Peyer's patch (tissue), 4 donors: ENCODE measurements at places on chromosomes 6 and 20. TPM values are rescaled to one million over a fixed set of nuclear protein-coding genes. Genes with fewer than 3 reads are reported as not detected.

RAB32 gene
- 18.0 TPM for total RNA-seq

TIAM2 gene
- 78.4 TPM for total RNA-seq

ADGRF4 gene
- 0.57 TPM for total RNA-seq

LAMA4 gene
- total RNA-seq, result 29.4 TPM

TAF4 gene
- 18.9 TPM for total RNA-seq

UBE2C gene
- total RNA-seq, result 11.2 TPM

HCRTR2 gene
- total RNA-seq, result not detected

GABRR2 gene
- 6.6 TPM for total RNA-seq

SLC17A1 gene
- not detected for total RNA-seq

TNNC2 gene
- 3.5 TPM for total RNA-seq

RAD21L1 gene
- not detected for total RNA-seq

IRF4 gene
- total RNA-seq, result 57.8 TPM

KCNS1 gene
- 0.27 TPM for total RNA-seq

MPIG6B gene
- total RNA-seq, result not detected

FGD2 gene
- total RNA-seq, result 46.9 TPM

DNMT3B gene
- total RNA-seq, result 0.85 TPM

OXT gene
- 9.3 TPM for total RNA-seq
